Endothelial cell (in vitro differentiated cells): ENCODE measurements at places on chromosomes 7 and 10.

DNA sequence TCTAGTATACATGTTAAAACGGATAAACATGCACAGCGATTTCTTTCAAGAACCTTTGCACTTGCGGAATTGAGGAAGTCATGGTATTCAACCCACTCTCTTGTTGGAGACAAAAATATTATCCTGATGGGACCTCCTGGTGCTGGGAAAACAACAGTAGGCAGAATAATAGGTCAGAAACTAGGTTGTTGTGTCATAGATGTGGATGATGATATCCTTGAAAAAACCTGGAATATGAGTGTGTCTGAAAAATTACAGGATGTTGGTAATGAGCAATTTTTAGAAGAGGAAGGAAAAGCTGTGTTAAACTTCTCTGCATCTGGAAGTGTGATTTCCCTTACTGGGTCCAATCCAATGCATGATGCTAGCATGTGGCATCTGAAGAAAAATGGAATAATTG, 6.9 kb downstream of the THNSL1 start:
- DNase-seq = no peak

DNA sequence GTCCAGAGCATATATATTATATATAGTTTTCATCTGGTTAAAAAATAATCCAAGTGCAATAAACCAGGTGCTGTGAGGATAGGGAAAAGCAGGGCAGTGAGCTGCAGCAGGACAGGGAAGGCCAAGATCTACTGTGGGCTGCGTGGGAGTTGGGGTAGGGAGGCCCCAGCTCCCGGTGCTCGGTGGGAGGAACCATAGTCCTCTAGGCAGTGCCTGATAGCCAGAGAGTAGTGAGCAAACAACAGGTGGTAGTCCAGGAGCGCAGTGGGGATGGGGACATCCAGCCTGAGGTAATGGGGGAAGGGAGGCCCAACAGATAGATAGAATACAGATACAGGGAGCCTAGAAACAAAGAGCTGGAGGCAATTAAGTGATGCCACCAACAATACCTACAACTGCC, 4.1 kb upstream of the BMPR1A start:
- no peak for DNase-seq

GRCh38 chr7:117116211-117116610, 162.9 kb downstream of the ST7 start:
- no peak for DNase-seq

DNA sequence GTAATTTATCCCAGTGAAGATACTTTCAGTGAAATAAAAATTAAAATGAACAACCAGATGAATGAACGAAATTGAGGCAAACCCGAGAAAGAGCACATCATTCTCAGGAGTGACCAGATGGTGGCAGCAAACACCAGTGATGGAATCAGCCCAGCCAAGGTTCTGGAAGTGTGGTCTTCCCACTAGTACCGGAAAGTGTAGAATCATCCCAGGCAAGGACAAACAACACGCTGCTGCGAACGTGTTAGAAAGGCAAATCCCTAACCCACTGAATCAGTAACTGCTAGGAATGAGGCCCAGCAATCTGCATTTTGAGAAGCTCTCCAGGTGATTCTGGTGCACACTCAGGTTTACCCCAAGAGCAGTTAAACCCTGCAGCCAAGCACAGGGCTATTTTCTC, 15.5 kb upstream of the SLC18A3 start:
- DNase-seq = peak; percentile 79

GRCh38 chr7:66099551-66100407, 14.9 kb upstream of the CRCP start:
- DNase-seq = peak; percentile 45

- no peak for DNase-seq
Measured at GRCh38 chr10:95300022-95300539, 9.3 kb upstream of the PDLIM1 start.

- no peak for DNase-seq
Measured at GRCh38 chr7:139424004-139424403, 59.5 kb downstream of the KLRG2 start.

GRCh38 chr7:76086070-76086469, 38.2 kb downstream of the MDH2 start:
- no peak for DNase-seq
